ENCODE measurements at places on chromosomes 11 and 22. TPM values are rescaled to one million over a fixed set of nuclear protein-coding genes. Genes with fewer than 3 reads are reported as not detected.

The OR4D5 gene
- not detected for total RNA-seq

The DENND6B gene
- total RNA-seq, result 1.6 TPM

The POU2AF2 gene
- total RNA-seq, result not detected

The SCN4B gene
- total RNA-seq, result 0.14 TPM

The FXYD6 gene
- not detected for total RNA-seq

The BATF2 gene
- total RNA-seq, result 0.37 TPM

The SYT8 gene
- not detected for total RNA-seq

The CECR2 gene
- total RNA-seq, result under 0.01 TPM

The FERMT3 gene
- 2.0 TPM for total RNA-seq

The HIC2 gene
- 2.7 TPM for total RNA-seq

The NRXN2 gene
- 0.57 TPM for total RNA-seq

The CDHR5 gene
- total RNA-seq, result not detected

The FGF3 gene
- not detected for total RNA-seq

The KCNQ1OT1 gene
- total RNA-seq, result 4.9 TPM

The CXCR5 gene
- total RNA-seq, result not detected

The ROM1 gene
- total RNA-seq, result 5.5 TPM

The FOSL1 gene
- 4.4 TPM for total RNA-seq

The CATSPER1 gene
- total RNA-seq, result not detected

The ANO1 gene
- total RNA-seq, result 0.14 TPM

The OR51B4 gene
- total RNA-seq, result not detected

The MPPED1 gene
- total RNA-seq, result not detected

The FGF19 gene
- not detected for total RNA-seq

The HPX gene
- 0.46 TPM for total RNA-seq

The BTBD18 gene
- not detected for total RNA-seq

The RASSF10 gene
- total RNA-seq, result not detected

The CRYBB2 gene
- not detected for total RNA-seq

The LTBP3 gene
- 40.2 TPM for total RNA-seq

The KCTD14 gene
- 0.28 TPM for total RNA-seq

The PDGFD gene
- 49.4 TPM for total RNA-seq

The CFL1 gene
- 912 TPM for total RNA-seq

The PARVG gene
- not detected for total RNA-seq
